ENCODE measurements at places on chromosomes 3 and 15. TPM values are rescaled to one million over a fixed set of nuclear protein-coding genes. Genes with fewer than 3 reads are reported as not detected.

Gene NTRK3
- not detected for total RNA-seq

Gene ARPP21
- not detected for total RNA-seq

GRCh38 chr3:187694801-187695200 lies 7.6 kb downstream of the RTP2 start:
- H3K4me1 ChIP-seq = no peaks in the 10 kb centered on the region
- no peak overlapping the region for H3K27ac ChIP-seq
- no peak for DNase-seq
- H3K36me3 ChIP-seq = no peaks in the 10 kb centered on the region
- H3K4me3 ChIP-seq = no peak overlapping the region
- peaks cover 23% of the 10 kb centered on the region for H3K27me3 ChIP-seq

DNA sequence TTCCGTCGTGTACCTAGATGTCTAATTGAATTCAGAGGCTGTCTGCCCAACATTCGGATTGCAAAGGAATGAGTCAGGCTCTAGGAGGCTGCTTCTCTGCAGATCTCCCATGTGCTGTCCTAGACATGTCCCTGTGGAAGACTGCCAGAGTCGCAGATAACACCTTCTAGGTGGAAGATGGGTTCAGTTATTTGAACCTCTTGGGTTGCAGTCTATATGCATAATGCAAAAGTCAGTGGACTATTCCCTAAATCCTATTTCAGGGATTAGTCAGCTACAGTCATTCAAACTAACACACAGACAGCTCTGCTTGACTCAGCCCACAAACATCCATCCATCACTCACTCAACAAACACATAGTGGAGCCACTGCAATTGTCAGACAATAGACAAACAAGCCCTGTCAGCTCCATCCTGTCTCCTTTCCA lies 300.0 kb upstream of the CTNNB1 start:
- H3K4me3 ChIP-seq = no peak overlapping the region
- H3K27ac ChIP-seq = no peak overlapping the region
- no peaks in the 10 kb centered on the region for H3K4me1 ChIP-seq
- H3K36me3 ChIP-seq = no peaks in the 10 kb centered on the region
- peaks cover 4% of the 10 kb centered on the region for H3K27me3 ChIP-seq
- no peak for DNase-seq

DNA sequence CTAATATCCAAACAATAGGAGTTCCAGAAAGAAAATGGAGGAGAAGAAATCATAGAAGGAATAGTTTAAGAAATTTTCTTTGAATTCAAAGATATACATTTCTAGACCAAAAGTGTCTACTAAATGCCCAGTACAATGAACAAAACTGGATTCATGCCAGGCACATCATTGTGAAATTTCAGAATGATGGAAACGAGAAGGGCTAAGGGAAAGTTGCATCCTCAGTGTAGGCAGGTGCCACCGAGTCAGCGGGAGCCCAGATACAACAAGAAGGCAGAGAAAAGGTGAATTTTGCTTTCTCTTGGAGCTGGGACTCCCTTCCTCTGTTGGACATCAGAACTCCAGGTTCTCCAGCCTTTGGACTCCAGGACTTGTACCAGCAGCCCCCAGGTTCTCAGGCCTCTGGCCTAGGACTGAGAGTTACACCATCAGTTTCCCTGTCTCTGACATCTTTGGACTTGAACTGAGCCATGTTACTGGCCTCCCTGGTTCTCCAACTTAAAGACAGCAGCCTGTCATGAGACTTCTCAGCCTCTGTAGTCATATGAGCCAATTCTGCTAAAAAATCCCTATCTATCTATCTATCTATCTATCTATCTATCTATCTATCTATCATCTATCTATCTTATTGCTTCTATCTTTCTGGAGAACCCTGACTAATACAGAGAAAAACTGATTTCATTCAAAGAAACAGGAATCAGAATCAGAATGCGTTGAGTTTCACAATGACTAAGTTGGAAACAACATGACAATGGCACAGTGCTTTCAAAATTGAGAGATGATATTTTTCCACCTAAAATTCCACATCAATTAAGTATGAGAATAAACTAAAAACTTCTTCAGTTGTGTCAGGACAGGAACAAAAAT lies 207.7 kb downstream of the FAM43A start:
- no peaks in the 10 kb centered on the region for H3K36me3 ChIP-seq
- H3K27me3 ChIP-seq = peaks cover 14% of the 10 kb centered on the region
- H3K4me1 ChIP-seq = no peaks in the 10 kb centered on the region
- H3K27ac ChIP-seq = no peak overlapping the region
- H3K4me3 ChIP-seq = no peak overlapping the region
- DNase-seq = no peak

- no peaks in the 10 kb centered on the region for H3K4me1 ChIP-seq
- no peak overlapping the region for H3K4me3 ChIP-seq
- no peak overlapping the region for H3K27ac ChIP-seq
- H3K36me3 ChIP-seq = no peaks in the 10 kb centered on the region
Measured at GRCh38 chr3:38598791-38599190, 50.7 kb downstream of the SCN5A start.

- no peak for DNase-seq
- no peak overlapping the region for H3K4me3 ChIP-seq
- no peaks in the 10 kb centered on the region for H3K36me3 ChIP-seq
- no peaks in the 10 kb centered on the region for H3K4me1 ChIP-seq
- H3K27ac ChIP-seq = no peak overlapping the region
Measured at GRCh38 chr3:114727373-114727772, 419.7 kb downstream of the ZBTB20 start.

DNA sequence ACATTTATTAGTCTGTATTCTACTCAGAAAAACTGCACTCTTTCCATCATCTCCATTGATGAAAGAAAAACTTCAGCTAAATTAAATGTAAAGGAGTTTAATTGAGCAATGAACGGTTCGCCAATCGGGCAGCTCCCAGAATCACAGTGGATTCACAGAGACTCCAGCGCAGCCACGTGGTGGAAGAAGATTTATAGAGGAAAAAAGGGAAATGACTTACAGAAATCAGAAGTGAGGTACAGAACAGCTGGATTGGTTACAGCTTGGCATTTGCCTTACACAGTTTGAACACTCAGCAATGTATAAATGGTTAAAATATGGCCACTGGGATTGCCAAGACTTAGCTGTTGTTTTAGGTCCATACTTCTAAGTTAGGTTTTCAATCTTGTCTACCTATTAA lies 2.8 kb upstream of the SUCLG2 start:
- peaks cover 58% of the 10 kb centered on the region for H3K36me3 ChIP-seq
- H3K27me3 ChIP-seq = no peaks in the 10 kb centered on the region
- no peak overlapping the region for H3K4me3 ChIP-seq
- peaks cover 51% of the 10 kb centered on the region for H3K4me1 ChIP-seq
- DNase-seq = no peak

GRCh38 chr3:94249491-94250079 lies 186.7 kb downstream of the NSUN3 start:
- H3K27me3 ChIP-seq = no peaks in the 10 kb centered on the region
- no peak overlapping the region for H3K27ac ChIP-seq
- peak; percentile 73 for DNase-seq
- H3K4me3 ChIP-seq = no peak overlapping the region

- DNase-seq = no peak
- H3K36me3 ChIP-seq = no peaks in the 10 kb centered on the region
- peaks cover 2% of the 10 kb centered on the region for H3K27me3 ChIP-seq
Measured at GRCh38 chr3:120839120-120839519, 68.9 kb upstream of the STXBP5L start.

DNA sequence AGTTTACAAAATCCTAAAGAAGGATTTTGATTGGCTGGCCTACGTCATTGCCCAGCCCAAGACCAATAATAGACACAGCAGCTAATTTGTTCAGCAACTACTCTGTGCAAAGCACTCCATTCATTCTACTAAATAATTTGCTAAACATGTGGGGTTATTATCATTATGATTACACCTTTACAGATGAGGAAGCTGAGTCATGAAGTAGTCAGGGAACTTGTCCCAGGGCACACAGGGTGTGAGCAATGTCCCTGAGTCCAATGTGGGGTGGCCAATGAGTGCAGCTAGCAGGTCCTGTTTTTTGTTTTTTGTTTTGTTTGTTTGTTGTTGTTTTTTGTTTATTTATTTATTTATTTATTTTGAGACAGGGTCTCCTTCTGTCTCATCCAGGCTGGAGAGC lies 183.6 kb downstream of the ABHD5 start:
- no peaks in the 10 kb centered on the region for H3K4me1 ChIP-seq
- DNase-seq = no peak
- H3K4me3 ChIP-seq = no peak overlapping the region

DNA sequence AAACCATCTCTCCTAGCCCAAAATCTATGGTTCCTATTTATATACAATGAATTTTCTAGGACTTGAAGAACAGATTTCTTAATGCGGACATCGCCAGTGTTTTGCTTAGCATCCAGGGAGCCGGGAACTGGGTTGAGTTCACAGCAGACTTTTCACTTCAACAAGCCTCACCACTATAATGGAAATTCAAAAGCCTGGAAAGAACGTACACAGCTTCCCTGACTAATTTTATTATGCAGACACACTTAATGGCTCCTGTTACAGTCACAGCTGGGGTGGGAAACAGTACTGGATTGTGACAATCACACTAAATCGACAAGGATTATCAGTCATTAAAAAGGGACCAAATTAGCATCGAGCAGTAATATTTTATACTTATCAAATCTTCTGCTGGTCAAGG lies 129.2 kb upstream of the BNIP2 start:
- H3K4me3 ChIP-seq = no peak overlapping the region
- no peak for DNase-seq
- H3K4me1 ChIP-seq = peaks cover 28% of the 10 kb centered on the region
- H3K36me3 ChIP-seq = no peaks in the 10 kb centered on the region
- H3K27ac ChIP-seq = no peak overlapping the region

DNA sequence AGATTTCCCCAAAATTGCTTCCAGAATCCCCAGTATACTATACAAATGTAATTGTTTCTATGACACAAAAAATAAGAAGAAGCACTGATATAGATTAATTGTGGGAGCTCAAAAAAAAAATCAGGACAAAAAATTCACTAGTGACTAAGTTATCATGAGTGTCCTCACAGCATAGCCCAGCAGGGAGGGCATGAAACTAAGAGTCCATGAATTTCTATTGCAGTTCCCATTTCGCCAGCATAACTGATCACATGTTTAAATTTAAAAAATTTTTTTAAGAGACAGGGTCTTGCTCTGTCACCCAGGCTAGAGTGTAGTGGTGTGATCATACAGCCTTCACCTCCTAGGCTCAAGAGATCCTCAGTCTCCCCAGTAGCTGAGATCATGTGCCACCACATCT lies 10.6 kb downstream of the NCEH1 start:
- no peaks in the 10 kb centered on the region for H3K27me3 ChIP-seq
- H3K4me1 ChIP-seq = peaks cover 8% of the 10 kb centered on the region
- DNase-seq = no peak
- H3K36me3 ChIP-seq = no peaks in the 10 kb centered on the region

Gene HCN4
- not detected for total RNA-seq

DNA sequence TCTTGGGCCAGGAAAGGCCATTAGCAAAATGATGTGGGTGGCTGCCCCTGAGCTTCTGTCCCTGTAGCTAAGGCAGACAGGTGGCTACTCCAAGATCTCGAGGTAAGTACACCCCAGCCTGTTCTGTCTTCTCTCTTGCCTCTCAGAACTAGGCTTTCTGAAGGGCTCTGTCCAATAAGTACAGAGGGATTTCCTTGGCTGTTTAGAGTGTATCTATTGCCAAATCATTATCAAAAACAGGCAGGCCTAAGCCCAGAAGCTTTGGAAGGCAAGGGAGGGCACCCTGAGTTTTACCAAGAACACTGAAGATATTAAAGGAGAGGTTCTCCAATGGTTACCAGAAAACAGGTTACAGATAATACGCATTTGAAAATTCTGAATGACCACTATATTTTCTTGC lies 156.6 kb downstream of the MYRIP start:
- peaks cover 2% of the 10 kb centered on the region for H3K27me3 ChIP-seq
- no peak overlapping the region for H3K27ac ChIP-seq
- no peak for DNase-seq
- H3K4me3 ChIP-seq = no peak overlapping the region
- no peaks in the 10 kb centered on the region for H3K36me3 ChIP-seq

Gene NR2C2
- 59.6 TPM for total RNA-seq

GRCh38 chr3:191563722-191564121 lies 102.8 kb downstream of the PYDC2 start:
- H3K36me3 ChIP-seq = no peaks in the 10 kb centered on the region
- DNase-seq = no peak
- H3K27ac ChIP-seq = no peak overlapping the region
- no peaks in the 10 kb centered on the region for H3K4me1 ChIP-seq
- H3K27me3 ChIP-seq = no peaks in the 10 kb centered on the region
- H3K4me3 ChIP-seq = no peak overlapping the region

Gene MEIS2
- total RNA-seq = not detected

- no peak for DNase-seq
- peaks cover 10% of the 10 kb centered on the region for H3K36me3 ChIP-seq
- no peak overlapping the region for H3K27ac ChIP-seq
- H3K27me3 ChIP-seq = no peaks in the 10 kb centered on the region
- no peak overlapping the region for H3K4me3 ChIP-seq
- peaks cover 11% of the 10 kb centered on the region for H3K4me1 ChIP-seq
Measured at GRCh38 chr15:51801391-51801835, 28.0 kb upstream of the TMOD3 start.

Gene NUP210
- 206 TPM for total RNA-seq

DNA sequence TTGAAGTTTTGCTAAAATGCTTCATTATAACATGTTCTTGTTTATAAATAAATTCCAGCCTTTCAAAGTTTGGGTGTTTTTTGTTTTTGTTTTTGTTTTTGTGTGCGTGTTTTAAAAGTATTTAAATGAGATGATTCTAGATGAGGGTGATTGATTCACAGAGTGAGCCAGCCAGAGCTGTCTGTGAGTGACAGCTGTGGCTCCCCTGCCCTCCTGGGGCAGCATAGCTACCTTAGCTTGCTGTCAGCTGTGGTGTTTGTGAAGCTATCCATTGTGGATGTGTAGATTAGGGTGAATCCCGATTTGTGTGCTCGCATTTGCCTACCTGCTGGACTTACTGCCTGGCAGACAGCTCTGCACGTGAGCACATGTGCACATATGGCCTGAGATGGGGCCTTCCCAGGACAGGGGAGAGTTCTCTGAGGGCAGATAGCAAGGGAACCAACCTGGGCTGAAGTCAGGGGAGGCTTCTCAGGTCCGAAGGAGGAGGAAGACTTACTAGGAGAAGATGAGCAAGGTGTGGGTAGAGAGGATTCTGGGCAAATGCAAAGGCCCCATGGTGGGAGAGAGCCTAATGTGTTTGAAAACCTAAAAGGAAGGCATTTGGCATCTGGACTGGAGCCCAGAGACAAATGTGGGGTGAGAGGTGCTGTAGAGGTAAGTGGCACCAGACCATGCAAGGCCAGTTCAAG lies 124.2 kb downstream of the EEFSEC start:
- no peak overlapping the region for H3K4me3 ChIP-seq
- no peaks in the 10 kb centered on the region for H3K27me3 ChIP-seq
- H3K27ac ChIP-seq = no peak overlapping the region
- DNase-seq = no peak
- H3K4me1 ChIP-seq = peaks cover 9% of the 10 kb centered on the region

- peak overlapping the region; percentile 84 for H3K27ac ChIP-seq
- peaks cover 2% of the 10 kb centered on the region for H3K36me3 ChIP-seq
- peak; percentile 65 for DNase-seq
- H3K4me3 ChIP-seq = peak overlapping the region; percentile 42
- H3K4me1 ChIP-seq = peaks cover 45% of the 10 kb centered on the region
Measured at GRCh38 chr3:107985496-107985895, 105.3 kb downstream of the CD47 start.

Gene LINGO1
- not detected for total RNA-seq

Measured in activated CD8-positive, alpha-beta T cell treated with anti-CD3 and anti-CD28 coated beads, Interleukin-2, amount 10 ng/mL, durations not matched to agents 7 days and 5 days (primary cell).